Stimulated activated CD8-positive, alpha-beta memory T cell treated with anti-CD3 and anti-CD28 coated beads, Interleukin-7, amount 100 ng/mL, for 48 hours (primary cell): ENCODE measurements at places on chromosomes 7 and 10.

DNA sequence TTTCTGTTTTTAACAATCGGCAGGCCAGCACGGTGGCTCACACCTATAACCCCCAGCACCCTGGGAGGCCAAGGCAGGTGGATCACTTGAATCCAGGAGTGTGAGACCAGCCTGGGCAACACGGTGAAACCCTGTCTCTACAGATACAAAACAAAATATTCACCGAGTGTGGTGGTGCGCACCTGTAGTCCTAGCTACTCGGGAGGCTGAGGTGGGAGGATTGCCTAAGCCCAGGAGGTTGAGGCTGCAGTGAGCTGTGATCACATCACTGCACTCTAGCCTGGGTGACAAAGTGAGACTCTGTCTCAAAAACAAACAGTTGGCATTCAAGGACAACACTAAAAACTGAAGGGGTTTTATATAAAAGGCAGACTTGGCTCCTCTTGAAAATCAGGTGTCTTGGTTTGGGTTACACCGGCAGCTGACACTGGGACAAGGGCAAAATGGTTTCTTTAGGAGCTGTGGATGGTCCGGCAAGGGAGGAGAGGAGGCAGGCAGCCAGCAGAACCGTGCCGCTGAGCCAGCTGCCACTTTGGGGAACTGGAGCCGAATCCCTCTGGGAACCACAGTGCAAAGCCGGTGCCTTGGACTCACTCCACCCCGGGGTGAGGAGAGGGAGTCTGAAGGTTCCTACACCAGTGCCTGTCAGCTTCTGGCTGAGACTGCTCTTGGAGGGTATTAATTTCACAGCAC lies 52.6 kb downstream of the CHST3 start:
- DNase-seq: no peak

GRCh38 chr10:30816820-30817171 lies 187.2 kb upstream of the LYZL2 start:
- no peak for DNase-seq

GRCh38 chr7:151637781-151638261 lies 118.1 kb upstream of the RHEB start:
- no peak for DNase-seq

DNA sequence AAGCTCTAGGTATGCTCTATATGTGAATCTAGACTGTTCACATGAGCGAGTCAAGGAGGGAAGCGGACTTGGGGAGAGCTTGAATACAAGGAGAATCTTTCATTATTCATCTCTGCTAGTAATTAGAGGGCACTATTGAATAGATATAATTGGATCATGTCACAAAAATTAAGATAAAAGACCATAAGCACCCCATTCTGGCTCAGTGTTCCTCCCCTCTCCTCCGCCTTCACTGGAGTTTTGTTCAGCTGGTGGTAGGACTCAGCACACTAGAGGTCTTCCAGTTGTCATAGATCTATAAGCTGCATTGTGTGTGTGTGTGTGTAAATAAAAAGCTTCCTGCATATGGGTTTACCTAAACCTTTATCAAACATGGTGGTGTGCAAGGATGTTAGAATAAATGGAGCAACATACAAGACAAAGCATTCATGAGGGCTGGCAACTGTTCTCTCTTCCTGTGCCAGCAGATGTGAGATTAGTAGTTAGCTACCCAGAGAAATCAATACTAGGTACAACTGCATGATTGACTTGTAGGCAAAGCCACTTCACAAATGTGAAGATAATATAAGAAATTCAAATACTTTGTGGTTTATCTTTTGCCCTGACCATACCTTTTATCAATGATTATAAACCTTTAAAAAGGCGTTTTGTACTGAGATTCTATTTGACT lies 142.6 kb downstream of the CREB5 start:
- DNase-seq: no peak

GRCh38 chr10:3803295-3803926 lies 18.4 kb upstream of the KLF6 start:
- DNase-seq: no peak
